Effector memory CD4-positive, alpha-beta T cell (primary cell): ENCODE measurements at places on chromosomes 6 and 20.

- DNase-seq: no peak
Measured at GRCh38 chr6:6829872-6830685, 241.6 kb downstream of the LY86 start.

- no peak for DNase-seq
Measured at GRCh38 chr6:30112402-30112994, 392 bp downstream of the TRIM31 start.

DNA sequence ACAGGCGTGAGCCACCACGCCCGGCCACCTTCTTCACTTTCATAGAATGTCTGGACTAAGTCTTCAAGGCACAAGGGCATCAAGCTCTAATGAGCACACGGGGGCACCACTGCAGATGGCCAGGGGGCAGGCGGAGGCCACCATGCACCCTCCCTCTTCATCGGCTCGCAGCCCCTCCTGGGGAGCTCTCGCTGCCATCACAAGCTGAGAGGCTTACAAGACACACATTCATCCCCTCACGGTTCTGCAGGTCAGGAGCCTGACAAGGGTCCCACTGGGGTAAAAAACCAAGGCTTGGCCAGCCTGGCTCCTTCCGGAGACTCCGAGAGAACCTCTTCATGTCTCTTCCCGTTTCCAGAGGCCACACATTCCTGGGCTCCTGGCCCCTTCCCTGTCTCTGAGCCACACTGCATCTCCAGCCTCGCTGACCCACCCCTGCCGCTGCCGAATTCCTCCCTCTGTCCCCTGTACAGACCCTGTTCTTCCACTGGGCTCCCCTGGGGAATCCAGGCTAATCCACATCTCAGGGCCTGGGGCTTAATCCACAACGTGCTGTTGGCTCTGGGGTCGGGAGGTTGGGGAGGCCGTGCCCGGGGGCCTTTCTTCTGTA, 19.8 kb downstream of the DLL1 start:
- DNase-seq: no peak

- no peak for DNase-seq
Measured at GRCh38 chr6:5094327-5094726, 9.2 kb downstream of the PPP1R3G start.

- DNase-seq: no peak
Measured at GRCh38 chr6:79375635-79376337, 141.3 kb upstream of the HMGN3 start.

DNA sequence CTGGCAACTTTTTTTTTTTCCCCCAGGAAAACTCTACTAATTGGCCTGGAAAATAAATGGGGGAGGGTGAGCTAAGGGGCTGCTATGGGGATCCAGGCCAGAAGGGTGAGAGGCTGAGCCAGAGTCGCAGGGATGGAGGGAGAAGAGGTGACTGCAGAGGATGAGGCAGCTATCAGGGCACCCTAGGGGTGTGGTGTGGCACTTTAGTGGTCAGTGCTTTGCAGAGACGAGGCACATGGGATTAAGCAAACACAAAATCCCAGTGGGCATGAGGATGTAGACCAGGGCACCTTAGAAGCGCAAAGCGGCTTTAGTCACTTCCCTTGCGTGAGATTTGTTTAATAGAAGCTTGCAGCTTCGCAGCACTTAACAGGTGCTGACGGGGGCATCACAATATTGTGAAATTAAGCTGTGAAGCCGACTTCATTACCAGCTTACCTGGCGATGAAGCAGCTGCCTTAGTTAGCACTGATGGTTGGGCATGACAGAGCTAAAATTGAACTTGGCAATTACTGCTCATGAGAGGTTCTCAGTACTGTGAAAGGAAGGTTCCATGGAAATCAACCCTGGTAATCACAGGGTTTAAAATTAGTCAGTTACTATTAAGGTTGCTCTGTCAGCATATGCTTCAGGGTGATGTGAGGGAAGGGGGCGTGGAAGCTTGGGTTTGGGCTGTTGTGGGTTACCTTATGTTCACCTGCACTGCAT, 26.0 kb downstream of the TOX2 start:
- no peak for DNase-seq

DNA sequence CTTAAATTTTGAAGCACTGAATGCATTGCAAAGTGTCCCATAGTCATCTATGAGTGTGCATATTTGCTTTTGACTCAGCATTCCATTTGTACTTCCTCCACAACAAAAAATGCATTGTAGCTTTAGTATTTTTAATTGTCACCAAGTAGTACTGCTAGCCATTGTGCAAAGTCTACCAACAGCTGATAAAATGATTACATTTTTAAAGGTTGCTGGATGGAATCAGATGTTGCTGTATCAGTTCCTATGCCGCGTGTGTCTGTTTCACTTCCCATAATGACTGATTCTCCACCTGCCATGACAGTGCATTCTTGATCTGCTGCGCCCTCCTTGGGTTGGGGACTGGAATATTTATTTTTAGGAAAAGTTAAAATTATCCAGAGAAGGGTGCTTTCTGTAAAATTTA, 41.2 kb downstream of the SLX4IP start:
- DNase-seq: no peak

DNA sequence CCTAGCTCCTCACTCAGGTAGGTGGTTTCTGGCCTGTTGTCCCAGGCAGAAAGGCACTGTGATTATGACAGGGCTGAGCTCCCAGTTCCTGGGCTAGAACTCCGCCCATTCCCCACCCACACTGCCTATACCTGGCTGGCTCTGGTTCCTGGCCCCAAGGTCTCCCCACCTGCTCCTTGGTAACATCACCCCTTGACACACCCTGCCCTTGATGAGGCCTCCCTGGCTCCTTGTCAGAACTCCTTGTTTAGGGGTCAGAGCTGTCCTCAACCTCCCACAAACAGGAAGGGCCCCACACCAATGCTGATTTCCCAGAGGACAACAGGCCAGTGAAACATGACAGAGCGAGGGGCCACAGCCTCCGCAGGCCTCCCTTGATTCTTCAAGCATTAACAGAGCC, 15.5 kb upstream of the MYMX start:
- DNase-seq: no peak

- no peak for DNase-seq
Measured at GRCh38 chr20:19304886-19305415, 92.5 kb downstream of the SLC24A3 start.
